ENCODE measurements at places on chromosomes 5 and 9.

DNA sequence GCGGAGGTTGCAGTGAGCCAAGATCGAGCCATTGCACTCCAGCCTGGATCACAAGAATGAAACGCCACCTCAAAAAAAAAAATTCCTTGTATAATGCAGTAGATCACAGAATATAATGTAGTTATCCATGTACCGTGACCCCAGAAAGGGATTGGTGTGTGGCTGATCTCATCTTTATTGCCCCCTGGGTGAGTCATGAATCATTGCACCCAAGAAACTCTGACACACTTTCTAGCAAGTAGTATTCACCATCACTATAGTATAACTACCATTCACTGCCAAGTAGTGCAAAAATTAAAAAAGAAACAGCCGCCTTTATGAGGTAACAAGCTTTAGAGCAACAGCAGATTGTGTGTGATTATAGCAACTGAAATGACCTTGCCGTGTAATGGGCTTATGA, 23.7 kb upstream of the ANKH start:
- no peak for DNase-seq

- DNase-seq, result peak; percentile 62
Observed at GRCh38 chr5:151770383-151771258, 1.1 kb upstream of the G3BP1 start.

DNA sequence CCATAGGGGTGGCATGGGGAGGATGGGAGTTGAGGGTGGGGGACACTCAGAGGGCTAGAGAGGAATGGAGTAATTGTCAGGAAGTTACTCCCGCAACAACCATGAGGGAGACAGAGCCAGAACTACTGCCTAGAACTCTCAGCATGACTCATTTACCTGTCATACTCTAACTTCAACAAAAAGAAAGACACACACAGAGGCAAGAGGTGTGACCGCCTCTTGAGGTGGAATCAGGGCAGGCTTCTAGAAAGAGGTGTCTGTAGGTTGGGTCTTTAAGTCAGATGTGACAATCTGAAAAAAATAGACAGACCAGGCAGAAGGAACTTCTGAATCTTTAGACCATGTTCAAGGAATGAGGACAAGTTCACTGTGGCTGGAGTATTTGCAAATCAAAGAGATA, 73.4 kb downstream of the GABBR2 start:
- DNase-seq, result no peak

DNA sequence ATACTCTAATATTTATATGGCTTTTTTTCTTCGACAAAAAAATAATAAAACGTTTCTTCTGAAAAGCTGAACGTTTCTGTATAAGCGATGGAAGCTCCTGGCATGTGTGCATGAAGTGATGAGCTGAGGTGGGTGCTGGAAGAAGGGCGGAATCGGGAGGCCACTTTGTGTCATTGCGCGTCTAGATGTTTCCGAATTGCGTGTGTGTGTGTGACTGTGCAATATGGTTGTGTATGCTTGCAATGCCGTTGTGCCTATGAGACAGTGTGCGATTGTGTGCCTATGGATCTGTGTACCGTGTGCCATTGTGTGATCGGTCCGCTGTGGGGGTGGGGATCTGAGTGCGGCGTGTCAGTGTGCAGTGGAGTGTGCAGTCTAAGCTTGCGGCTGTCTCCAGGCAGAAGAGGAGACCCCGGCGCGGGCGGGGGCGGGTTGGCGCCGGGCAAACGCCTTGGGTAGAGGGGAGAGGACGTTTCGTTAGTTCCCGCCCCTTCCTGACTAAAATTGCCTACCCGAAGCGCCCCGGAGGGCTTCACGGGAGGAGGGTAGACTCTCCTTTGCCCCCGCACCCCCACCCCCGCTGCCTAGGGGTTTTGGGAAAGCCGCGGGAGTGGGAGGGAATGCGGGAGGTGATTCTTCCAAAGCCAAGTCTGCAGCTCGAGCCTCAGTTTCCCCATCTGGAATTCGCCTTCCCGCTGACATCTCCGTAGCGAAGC, 24.2 kb downstream of the PCDHGC5 start:
- DNase-seq, result peak; percentile 49

GRCh38 chr5:96379896-96380295, 53.2 kb downstream of the PCSK1 start:
- no peak for DNase-seq

DNA sequence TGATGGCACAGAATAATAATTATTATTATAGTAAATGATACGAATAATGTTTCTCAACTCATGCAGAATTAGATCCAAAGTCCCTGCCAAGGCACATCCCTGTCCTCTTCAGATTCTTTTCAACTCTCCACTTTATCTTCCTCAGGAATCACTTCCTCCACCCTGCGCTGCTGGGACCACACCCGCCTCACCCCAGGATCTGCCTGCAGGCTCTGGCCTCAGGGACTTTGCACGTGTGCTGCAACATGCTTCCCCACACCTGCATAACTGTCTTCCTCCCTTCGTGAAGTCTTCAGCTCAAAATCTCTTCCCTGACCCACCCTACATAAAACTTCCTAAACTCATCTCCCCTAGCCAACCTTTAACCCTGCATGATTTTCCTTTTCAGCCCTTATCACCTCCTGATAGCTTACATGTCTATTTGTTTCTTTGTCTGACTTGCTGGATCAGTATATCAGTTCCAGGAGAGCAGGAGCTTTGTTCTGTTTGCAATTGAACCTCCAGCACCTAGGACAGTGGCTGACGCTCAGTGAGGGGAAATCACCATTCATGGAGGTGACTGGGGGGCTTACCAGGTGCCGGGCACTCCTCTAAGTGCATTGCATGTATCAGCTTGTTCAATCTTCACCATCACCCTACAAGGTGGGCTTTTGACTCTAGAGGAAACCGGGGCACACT, 47.5 kb upstream of the EGFLAM start:
- no peak for DNase-seq

Data from stimulated activated CD4-positive, alpha-beta T cell treated with anti-CD3 and anti-CD28 coated beads, Interleukin-2, amount 100 ng/mL, for 24 hours (primary cell).